ENCODE measurements at places on chromosomes 4 and X.

DNA sequence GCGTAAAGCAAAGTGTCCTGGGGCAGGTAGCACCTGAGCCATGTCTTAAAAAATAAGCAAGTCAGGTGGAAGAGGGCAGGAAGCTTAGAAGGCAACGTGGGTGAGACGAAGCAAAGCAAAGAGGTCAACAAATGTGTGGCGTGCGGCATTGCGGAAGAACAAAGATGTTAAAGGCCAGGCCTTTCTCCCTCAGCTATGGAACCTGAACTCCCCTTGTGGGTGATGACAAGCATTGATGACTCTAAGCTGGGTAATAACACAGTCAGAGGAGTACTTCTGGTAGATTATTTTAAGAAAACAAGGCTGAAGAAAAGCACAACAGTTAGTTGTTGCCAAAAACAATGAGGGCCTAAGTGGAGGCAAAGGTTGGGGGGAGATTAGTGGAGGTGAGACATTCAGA, 29.0 kb upstream of the SORBS2 start:
- no peak for DNase-seq

GRCh38 chr4:107870916-107871786, 46.4 kb downstream of the SGMS2 start:
- no peak for DNase-seq

DNA sequence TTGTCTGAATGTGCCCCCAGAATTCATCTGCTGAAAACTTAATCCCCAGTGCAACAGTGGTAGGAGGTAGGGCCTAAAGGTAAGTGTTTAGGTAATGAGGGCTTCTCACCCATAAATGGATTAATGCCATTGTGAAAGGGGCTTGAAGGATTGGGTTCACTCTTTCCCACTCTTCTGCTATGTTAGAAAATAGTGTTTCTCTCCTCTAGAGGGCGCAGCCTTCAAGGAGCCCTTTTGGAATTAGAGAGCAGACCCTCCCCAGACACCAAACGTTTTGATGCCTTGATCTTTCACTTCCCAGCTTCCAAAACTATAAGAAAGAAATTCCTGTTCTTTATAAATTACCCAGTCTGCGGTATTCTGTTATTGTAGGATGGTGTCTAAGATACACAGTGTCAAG, 706.4 kb downstream of the SMARCA1 start:
- peak; percentile 0 for DNase-seq

GRCh38 chrX:73213734-73214425, 771 bp downstream of the NAP1L2 start:
- DNase-seq = no peak

DNA sequence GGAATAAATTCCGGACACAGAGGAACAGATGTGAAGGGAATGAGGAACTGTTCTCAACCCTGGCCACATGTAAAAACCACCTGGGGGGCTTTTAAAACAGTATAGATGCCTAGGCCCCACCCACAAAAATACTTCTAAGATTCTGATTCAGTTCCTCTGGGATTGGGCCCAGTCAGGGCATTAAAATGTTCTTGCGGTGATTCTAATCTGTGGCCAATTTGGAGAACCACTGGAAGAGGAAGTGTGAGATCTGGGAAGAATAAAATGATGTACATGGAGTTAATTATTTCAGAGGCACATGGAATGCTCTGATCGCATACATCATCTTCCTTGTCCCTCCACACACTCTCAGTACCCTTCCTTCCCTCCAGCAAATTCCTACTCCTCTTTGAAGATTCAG, 192.2 kb downstream of the APBB2 start:
- peak; percentile 91 for DNase-seq

DNA sequence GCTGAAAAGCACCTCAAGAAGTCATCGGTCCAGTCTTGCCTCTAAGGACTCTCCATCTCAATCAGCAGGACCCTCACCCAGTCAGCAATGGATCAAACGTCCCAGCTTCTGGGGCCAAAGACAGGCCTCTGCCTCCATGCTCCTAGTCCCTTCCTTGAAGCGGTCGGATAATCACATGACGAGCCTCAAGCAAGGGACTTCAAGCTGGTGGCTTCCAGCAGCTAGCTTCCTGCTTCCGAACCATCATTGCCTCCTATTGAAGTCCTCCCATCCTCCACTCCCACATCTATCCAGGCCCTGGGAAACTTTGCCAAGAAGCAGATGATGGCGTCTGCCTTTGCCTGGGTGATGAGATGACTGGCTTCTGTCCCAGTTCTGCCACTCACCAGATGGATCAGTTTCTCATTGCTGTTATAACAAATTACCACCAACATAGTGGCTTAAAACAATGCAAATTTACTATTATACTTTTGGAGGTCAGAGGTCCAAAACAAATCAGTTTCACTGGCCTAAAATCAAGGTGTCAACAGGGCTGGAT, 135.2 kb upstream of the MAMLD1 start:
- DNase-seq = no peak

DNA sequence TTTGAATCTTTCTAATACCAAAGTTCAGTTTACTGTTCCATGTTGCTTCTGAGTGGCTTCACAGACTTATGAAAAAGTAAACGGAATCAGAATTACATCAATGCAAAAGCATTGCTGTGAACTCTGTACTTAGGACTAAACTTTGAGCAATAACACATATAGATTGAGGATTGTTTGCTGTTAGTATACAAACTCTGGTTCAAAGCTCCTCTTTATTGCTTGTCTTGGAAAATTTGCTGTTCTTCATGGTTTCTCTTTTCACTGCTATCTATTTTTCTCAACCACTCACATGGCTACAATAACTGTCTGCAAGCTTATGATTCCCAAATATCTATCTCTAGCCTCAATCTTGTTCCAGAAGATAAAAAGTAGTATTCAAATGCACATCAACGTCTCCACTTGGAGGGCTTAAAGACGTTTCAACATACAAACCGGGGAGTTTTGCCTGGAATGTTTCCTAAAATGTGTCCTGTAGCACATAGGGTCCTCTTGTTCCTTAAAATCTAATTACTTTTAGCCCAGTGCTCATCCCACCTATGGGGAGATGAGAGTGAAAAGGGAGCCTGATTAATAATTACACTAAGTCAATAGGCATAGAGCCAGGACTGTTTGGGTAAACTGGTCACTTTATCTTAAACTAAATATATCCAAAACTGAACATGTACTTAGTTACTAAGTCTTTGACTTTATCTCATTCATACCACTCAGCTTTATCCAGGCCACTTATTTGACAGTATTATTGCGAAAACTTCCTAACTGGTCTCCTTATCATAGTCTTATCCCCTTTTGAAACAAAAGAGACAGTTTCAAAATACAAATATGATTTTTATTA, 3.6 kb upstream of the AFP start:
- no peak for DNase-seq

GRCh38 chrX:3585719-3586118, 127.7 kb downstream of the PRKX start:
- no peak for DNase-seq

GRCh38 chr4:120009731-120010130, 56.9 kb downstream of the MAD2L1 start:
- DNase-seq = peak; percentile 49

All from fibroblast of skin of right biceps (primary cell).